CD4-positive, alpha-beta T cell (primary cell): ENCODE measurements at places on chromosomes 3 and 15. TPM values are rescaled to one million over a fixed set of nuclear protein-coding genes. Genes with fewer than 3 reads are reported as not detected.

DNA sequence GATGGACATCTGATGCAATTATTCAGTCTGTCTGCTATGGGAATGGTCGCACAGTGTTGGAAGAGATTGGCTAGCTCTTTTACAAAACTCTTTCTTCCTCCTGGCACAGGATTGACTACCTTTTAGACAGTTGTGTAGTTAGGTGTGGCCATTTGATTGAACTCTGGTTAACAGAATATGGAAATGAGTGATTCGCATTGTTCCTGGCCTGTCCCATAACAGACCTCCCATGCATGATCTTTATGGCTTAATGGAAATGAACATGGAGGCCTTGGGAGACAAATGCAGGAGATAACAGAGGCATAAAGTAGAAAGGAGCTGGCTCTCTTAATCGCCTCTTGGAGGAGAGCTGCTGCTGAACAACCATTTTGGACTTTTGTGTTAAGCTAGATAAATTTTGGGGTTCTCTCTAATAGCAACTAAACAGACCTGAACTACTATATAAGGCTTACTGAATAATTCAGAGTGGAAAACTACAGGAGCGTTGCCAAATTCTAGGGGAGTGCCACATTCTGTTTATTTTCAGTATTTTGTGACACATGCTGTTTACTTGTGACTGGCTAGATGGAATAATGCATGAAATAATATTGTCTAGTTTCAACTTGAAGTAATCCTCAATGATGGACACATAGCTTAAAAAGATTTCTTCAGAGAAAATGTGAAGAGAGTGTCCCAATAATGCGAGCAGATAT lies 357.7 kb upstream of the SGO1 start:
- no peak for DNase-seq

GRCh38 chr15:59120937-59121336 lies 16.0 kb downstream of the CCNB2 start:
- no peak for DNase-seq

GRCh38 chr3:16448639-16449070 lies 64.8 kb downstream of the RFTN1 start:
- no peak for DNase-seq

- no peak for DNase-seq
Observed at GRCh38 chr15:79310612-79310984, 314 bp upstream of the TMED3 start.

- no peak for DNase-seq
Observed at GRCh38 chr3:76026379-76026778, 241.0 kb upstream of the ZNF717 start.

Gene ANKRD34C
- not detected for total RNA-seq

DNA sequence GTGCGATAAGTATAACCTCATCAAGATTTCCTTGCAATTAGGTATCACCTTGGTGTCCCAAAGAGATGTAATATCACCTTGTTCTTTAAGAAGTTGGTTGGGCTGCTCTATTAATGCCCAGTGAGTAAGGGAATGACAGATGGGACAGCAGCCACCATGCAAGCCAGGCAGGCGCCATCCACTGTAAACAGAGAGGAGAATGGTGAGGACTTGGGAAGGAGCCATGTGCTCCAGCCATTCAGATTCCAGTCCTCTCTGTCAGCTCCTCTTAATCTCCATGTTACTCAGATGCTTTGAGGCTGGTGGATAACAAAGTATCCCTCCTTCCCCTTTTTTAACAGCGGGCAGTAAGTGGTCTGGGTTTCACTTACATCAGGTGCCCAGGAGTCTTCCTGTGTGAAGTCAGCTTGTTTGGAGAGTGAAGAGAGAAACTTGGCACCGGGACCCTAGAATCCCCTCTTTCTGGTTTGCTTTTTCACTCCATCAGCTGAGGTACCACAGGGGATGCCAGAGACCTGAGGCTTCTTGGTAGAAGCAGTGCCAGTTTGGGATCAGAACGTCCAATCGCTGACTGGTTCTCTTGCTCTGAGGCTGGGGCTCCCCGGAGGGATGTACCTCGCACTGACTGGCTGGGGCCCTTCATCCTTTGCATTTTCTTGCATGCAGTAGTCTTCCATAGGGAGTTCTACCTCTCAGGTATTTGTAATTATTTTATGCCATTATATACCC lies 29.5 kb downstream of the SLCO3A1 start:
- DNase-seq, result no peak

DNA sequence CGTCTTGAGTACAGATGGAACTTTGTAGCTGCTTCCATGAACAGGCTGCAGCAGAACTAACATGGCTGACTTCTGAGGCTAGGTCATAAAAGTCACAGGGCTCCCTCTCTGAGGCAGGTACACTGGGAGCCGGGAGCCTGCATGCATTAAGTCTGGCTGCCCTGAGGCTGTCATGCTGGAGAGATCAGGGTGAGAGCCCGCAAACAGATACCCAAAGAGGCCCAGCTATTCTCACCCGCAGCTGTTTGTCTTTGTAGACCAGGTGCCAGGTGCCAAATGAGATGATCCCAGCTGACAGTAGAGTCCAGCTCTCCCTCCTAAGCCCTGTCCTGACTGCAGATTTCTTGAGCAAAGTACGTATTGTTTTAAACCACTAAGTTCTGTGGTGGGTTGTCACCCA lies 8.6 kb upstream of the SLCO3A1 start:
- DNase-seq, result no peak

- DNase-seq, result no peak
Observed at GRCh38 chr3:37140899-37141541, 33.4 kb downstream of the LRRFIP2 start.

DNA sequence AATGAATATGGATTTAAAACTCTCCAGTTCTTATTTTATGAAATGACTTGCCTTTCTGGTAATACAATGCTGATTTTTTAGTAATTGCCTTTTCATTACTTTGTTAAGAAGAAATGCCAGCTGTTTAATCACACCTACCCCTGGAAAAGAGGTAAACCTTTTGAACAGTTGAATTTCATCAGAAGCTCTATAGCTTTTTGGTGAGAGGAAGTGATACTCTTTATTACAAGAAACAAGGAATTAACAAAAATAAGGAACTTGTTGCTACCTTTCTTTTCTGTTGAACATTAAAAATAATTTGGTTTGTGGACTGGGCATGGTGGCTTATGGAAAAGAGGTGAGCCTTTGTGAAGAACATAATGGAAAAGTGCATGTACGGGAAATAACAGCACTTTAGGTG lies 19.7 kb downstream of the BLOC1S6 start:
- DNase-seq, result no peak
